Osteoblast (primary cell): ENCODE measurements at places on chromosomes 12 and 14. TPM values are rescaled to one million over a fixed set of nuclear protein-coding genes. Genes with fewer than 3 reads are reported as not detected.
A peak's percentile ranks its signal among the peaks of the same experiment; 100 is the strongest.

DNA sequence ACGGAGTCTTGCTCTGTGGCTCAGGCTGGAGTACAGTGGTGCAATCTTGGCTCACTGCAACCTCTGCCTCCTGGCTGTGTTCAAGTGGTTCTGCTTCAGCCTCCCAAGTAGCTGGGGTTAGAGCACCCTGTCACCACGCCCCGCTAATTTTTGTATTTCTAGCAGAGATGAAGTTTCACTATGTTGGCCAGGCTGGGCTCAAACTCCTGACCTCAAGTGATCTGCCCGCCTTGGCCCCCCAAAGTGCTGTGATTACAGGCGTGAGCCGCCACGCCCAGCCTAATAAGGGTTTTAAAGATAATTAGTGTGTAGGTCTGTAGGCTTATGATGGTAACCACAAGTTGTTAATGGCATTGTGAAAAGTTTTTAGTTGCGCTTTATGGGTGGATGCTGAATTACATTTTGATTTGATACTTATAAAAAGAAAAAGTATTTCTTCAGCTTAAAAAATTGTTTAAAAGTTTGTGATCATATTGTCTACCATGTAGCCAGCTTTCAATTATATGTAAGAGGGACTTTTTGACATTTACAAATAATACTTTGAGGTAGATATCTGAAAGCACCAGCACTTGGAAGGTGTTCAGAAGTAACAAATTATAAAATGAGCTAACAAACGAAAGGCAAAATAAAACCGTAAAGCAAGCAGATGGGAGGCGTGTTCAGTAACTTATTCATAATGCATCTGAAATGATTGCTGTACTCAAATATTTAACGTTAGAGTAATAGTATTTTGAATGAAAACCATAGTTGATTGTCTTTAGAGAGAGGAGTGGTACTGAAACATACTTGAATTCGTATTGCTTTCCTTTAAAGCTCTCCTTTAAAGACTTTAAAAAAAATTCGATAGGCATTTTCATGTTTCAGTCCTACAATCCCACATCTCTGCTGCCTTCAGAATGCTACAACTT is 37.1 kb downstream of the MDM2 start:
- no peak for DNase-seq

SERPINA1 gene
- total RNA-seq = 0.29 and 1.4 TPM in 2 replicates

DNA sequence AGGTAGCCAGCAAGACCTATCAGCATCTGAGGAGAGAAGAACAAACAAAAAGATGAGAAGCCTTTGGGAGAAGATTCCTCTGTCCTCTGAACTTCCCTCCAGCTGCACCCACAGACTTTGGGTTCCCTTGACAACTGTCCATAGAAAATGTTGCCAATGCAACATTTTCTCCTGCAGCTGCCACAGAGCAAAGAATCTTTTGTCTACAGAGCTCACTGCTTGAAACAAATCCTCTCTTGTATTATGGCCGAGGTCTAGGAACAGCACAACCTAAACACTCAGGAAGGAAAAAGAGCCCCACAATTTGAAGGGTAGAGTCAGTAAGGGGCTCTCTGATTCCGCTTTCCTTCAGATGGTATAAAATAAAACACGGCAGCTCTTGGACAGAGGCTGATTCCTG is 14.3 kb downstream of the POMT2 start:
- DNase-seq = no peak

DNA sequence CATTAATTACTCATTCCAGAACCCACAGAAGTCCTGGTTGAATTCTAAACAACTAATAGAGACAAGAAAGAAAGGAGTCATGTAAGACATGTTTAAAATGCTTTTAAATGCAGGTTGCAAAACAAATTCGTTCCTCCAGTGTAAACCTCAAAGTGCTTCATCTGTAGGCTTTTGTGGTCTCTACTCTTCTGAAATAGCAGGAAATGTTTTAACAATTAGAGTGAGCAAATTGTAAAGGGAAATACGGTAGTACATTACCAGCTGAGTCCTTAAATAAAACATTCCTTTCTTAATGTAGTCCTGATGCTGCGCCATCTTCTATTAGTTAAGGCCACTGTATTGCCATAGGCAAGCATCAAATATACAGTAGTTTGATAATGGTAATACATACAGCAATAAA is 1934.2 kb upstream of the SEL1L start:
- DNase-seq = no peak

DNA sequence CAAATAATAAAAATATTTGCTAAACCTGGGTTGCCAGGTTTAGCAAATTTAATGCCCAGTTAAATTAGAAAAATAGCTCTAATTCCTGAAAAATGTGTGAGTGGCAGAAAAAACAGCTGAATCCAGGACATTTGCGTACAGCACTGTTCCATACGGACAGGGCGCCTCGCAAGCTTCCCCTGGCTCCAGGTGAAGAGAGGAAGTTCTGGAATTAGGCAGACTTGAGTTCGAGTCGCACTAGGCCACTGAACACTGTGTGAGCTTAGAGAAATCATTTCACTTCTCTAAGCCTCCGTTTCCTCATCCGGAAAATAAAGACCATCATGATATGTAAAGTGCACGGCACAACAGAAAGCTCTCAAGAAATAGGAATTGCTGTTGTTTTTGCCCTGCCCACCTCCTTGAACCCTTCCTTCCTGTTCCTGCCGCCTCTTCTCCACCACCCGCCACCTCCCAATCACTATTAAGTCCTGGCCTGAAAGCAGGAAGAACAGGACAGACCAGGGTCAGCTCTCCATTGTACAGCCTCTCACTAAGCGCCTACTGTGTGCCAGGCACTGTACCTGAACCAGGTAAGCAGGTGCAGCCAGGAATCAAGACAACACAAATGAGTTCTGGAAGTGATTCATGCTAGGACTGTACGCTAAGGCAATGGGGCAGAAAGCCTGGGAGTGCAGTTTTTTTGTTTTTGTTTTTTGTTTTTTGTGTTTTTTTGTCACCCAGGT is 763 bp upstream of the PHETA1 start:
- peak; percentile 35 for DNase-seq
